Suppressor macrophage treated with lipopolysaccharide for 1 hour (primary cell): ENCODE measurements at places on chromosomes 6 and 20.

DNA sequence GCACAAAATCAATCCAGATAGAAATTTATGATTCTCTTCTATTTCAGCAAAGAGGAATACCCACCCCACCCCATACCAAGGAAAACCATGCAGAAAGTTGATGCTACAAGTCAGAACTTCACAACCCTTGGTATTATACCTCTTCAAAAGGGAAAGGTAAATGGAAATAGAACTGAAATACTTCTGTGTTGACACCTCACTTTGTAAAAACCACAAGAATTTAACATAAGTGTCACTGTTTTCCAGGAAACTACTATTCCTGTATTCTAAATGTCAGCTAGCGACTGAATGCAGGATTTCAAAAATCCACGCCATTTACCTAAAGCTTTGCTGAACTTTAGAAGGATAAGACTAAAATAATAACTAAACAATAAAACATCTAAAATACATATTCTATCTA lies 3.6 kb downstream of the CPNE1 start:
- no peak for DNase-seq

DNA sequence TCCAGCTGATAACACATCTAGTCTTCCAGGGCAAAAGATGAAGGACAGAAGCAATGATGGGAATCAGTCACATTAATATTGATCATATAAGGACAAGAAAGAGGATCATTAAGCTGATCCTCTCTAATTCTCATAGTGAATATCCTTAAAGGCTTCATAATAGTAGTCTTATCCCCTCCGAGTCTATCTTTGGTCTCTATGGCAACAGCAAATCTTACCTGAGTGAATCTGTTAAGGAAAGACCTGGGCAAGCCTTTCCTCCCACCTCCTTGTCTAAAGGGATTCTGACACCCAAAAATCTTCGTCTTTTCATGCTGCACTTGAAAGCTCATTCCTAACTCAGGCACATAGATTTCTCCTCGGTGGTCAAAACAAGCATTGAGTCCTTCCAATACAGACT lies 86.4 kb upstream of the LYRM2 start:
- no peak for DNase-seq

GRCh38 chr6:136487759-136488425 lies 62.3 kb downstream of the MAP7 start:
- no peak for DNase-seq

GRCh38 chr6:117018771-117019170 lies 141.7 kb downstream of the RFX6 start:
- no peak for DNase-seq

DNA sequence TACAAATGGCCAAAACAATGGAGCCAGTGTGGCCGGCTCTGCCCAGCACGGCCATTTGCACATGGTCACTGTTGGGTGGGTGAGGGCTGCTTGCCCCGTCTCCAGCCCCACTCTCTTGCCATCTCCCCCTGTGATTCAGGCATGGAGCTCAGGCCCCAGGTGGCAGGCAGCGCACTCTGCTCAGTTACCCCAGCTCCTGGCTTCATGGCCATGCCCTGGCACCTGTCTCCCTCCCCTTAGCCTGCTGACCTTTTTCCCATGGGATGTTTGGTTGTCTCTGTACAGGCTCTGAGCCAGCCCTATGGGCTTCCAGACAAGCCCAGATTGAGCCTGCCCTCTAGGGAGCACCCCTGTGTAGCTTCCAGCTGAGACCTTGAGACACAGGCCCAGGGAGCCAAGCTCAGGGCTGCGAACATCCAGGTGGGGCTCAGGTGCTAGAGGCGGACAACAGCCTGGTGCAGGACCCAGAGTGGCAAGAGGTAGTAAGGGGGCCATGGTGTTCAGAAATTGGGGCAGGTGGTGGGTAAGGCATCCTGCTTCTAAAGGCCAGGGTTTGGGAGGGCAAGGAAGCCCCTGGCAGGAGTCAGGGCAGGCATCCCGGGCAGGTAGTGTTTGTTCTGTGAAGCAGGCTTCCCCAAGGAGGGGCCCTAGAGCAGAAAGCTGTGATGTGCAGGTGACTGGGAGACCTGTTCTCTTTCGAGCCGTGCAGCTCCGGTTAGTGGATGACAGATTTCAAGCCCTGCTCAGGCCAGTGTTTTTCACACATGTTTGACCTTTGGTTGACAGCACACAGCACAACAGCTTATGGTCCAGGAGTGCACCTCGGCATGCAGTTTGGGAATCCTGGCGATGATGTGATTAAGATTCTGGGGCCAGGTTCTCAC lies 17.7 kb downstream of the SYNJ2 start:
- no peak for DNase-seq

DNA sequence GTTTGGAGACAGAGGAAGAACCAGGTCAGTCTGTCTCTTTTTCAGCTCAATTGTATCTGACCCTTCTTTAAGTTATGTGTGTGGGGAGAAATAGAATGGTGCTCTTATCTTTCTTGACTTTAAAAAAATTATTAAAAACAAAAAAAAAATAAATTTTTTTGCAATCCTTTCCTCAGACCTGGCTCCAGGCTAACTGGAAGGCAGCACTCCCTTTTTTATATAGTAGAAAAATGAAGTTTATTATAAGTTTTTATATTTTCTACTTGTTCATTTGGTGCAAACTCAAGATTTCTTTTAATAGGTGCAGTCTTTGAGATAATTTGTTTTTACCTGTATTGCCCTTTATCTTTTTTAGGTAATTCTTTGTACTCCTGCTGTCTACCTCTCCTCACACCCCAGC lies 129.6 kb downstream of the SULF2 start:
- DNase-seq, result no peak

DNA sequence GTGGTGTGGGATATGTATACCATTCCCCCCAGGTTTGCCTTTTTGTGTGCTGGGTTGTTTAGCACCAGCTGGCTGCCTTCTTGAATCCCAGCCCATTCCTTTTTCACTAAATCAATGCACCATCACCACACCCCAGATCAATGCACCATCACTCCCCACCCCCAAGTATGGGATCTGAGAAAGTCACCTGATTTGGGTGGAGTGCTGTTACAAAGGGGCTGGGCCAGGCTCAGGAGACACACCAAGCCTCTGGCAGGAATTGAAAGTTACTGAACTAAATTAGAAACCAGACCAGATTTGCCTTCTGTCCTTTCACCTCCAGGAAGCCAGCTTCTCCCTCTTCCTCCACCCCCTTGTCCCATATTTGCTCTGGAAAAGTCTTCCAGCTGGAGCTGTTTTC lies 19.6 kb upstream of the PKHD1 start:
- DNase-seq, result no peak

- DNase-seq, result peak; percentile 11
Measured at GRCh38 chr6:89597988-89598387, 40.6 kb downstream of the LYRM2 start.

DNA sequence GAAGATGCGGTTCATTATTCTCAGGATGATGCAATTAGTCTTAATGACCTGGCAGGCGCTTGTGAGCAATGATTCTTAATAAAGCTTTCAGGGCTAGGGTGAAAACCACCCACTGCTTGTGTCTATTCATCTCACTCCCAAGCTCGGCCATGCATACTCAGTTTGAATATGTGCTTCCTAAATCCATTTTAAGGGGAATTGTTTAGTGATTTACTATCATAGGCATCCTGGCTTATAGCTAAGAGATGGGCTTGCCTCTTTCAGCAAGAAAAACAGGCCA lies 141.1 kb upstream of the SLC24A3 start:
- DNase-seq, result no peak

GRCh38 chr20:51275826-51276225 lies 252.9 kb upstream of the KCNG1 start:
- DNase-seq, result peak; percentile 54

- no peak for DNase-seq
Measured at GRCh38 chr6:150443621-150444020, 74.8 kb downstream of the IYD start.

DNA sequence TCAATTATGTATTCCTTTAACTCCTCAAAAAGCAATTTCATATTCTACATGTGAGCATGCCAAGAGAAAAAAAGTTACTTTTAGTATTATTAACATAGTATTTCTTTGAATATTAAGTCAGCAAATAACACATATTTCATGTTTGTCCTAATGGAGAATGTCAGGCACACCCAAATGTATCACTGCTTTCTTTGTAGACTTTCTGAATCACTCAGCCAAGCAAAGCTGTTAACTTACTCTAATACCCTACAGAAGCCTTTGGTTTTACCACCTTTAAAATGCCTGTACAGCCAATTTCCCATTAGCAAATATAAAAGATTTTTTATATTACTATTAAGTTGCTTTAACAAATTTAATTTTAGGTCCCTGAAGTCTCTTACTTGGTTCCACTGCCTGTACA lies 23.8 kb downstream of the FRK start:
- no peak for DNase-seq
